Activated naive CD4-positive, alpha-beta T cell treated with anti-CD3 and anti-CD28 coated beads, Interleukin-2, amount 10 ng/mL, durations not matched to agents 7 days and 5 days (primary cell): ENCODE measurements at places on chromosomes 1 and 21.

DNA sequence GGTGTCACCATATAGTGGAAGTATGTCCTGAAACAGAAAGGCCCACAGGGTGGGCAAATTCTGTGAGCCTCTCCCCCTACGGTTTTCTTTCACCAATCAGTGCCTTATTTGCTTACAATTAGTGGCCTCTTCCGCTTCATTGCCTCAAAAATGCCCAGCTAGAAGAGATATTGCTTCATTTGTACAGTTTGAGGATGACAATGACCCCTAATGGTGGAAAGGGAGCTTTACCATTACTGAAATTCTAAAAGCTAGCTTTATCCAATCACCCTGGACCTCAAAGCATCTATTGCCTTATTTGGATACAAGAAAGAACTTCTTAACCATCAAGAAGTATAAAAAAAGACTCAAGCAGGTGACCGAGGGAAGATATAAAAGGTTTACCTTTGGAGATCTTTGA lies 49.6 kb downstream of the LRRC71 start:
- no peak for DNase-seq

DNA sequence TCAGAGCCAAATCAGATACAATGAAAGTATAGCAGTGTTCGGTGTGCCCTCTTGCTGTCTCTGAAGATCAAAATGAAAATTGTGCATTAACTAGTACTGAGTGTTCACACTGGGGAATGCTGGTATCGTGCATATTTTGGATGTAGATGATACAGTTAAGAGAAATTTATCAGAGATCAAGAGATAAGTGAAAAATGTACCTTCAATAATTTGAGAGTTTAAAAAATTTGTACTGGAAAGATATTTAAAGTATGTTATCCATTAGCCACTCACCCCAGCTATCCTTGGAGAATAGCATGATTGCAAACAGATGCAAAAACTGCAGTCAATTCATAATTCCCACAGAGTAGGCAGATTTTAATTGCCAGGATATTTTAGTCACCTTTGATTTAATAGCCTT lies 56.4 kb downstream of the GREM2 start:
- DNase-seq: no peak

- DNase-seq: no peak
These were observed 30.1 kb downstream of the RTCA start for GRCh38 chr1:100296140-100296539.

- no peak for DNase-seq
These were observed 550.6 kb downstream of the MATN1 start for GRCh38 chr1:30172757-30173156.

GRCh38 chr1:117389284-117389683 lies 22.0 kb downstream of the MAN1A2 start:
- no peak for DNase-seq

DNA sequence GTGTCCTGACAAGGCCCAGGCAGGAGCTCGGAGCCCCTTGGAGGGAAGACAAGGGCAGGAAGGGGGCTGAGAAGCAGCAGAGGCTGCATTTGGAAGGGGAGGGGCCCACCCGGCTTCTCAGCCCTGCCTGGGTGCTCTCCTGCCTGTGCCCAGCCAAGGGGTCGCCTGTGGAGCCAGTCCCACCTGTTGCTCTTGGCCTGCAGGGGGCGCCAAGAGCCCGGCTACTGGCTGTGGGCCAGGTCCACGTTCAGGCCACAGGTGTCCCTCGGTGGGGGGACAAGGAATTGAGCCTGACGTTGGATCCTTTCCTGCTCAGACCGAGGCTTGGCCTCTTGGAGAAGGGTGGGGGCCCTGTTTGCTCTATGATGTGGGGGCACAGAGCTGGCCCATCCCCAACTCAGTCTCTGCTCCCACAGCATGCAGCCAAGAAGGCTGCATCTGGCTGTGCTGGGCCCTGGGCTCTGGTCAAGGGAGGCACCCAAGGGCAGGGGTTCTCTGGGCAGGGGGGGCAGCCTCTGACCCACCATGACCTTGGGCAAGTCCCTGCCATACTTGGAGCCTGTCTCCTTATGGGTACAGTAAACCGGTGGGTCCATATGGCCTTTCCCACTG lies 10.9 kb downstream of the WNT4 start:
- DNase-seq: peak; percentile 65

GRCh38 chr1:153180556-153180955 lies 22.7 kb upstream of the LELP1 start:
- no peak for DNase-seq

DNA sequence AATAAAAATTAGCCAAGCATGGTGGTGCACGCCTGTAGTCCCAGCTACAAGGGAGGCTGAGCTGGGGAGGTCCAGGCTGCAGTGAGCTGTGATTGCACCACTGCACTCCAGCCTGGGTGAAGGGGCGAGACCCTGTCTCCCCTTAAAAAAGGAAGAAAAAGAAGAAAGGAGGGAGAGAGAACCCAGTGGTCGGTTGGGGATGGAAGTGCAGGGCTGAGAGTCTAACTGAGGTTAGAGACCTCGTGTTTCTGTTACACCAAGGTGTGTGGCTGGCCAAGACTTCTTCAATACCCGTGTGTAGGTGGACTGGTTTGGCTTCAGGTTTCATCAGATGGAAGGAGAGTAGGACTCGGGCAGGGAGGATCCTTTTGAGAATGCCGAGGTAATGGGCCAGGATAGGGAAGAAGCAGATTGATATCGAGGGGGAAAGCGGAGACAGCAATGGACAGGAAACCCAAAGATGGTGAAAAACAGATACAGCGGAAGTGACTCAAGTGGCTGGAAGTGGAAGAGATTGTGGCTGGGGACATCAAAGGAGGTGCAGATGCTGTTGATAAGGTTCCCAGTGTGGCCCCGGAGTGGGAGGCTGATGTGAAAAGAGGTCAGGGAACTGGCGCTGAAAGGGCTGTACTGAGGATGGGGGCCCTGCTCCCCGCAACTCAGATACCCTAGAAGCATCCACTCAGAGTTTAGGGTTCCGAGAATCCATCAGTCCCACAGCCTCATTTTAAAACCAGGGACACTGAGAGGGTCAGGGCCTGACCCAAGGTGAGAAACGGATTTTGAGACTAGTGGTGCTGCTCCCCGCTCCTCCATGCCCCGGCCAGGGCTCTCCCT lies 681 bp upstream of the UBXN10 start:
- DNase-seq: peak; percentile 82

DNA sequence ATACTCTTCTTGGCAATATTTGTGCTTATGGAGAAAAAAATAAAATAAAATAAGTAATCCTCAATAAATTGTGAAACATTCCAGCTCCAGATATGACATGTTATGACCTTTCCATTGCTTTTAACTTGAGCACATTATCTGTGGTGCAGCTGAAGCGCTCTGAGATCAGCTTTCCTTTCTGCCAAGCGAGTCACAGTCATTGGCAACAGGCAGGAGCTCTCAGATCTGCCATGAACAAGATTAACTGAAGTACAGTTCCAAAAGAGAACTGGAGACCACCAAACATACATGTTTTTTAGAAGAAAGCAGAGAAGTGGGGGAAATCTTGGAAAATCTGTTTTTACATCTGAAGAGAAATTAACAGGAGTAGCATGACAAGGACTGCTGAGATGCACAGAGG lies 89.2 kb upstream of the DSCAM start:
- no peak for DNase-seq

DNA sequence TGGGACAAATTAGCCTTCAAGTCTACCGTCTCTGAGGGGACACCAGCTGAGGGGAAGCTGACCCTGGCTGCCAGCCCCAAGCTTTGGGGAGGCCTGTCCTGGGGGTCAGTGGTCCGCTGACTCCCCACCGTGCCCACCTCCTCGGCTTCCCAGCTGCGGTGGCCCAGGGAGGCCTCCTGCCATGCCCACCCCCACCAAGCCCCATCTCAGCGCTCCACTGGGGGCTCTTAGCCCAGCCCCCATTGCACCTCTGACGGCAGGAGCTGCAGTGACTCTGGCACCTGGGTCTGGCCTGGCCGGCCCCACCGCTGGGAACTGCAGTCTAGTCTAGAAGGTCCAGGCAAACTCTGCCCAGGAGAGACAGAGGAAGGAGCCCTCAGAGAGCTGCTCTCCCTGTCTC lies 30.2 kb upstream of the SIM2 start:
- DNase-seq: no peak

DNA sequence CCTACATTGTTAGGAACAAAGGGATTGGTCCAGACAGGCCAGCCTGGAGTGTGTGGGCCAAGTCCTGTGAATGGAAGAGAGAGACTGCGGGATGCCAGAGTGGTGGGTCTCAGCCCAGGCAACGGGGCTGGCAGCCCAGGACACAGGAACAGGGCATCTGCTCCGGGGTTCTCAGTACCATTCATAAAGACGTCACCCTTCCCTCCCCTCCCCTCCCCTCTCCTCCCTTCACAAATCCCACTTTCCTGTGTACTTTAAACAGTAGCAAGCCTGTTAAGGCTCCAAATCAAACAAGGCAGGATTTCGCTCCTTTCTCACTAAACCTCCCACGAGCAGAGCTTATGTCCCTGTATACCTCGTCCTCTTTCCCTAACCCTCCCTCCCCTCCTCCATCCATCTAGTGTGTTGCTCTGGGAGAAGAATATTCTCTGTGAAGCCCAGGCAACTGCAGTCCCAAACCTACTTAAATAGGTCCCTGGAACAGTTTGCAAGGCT lies 4.2 kb upstream of the PLXNA2 start:
- no peak for DNase-seq

- DNase-seq: no peak
These were observed 105.8 kb downstream of the EDEM3 start for GRCh38 chr1:184648856-184649201.

DNA sequence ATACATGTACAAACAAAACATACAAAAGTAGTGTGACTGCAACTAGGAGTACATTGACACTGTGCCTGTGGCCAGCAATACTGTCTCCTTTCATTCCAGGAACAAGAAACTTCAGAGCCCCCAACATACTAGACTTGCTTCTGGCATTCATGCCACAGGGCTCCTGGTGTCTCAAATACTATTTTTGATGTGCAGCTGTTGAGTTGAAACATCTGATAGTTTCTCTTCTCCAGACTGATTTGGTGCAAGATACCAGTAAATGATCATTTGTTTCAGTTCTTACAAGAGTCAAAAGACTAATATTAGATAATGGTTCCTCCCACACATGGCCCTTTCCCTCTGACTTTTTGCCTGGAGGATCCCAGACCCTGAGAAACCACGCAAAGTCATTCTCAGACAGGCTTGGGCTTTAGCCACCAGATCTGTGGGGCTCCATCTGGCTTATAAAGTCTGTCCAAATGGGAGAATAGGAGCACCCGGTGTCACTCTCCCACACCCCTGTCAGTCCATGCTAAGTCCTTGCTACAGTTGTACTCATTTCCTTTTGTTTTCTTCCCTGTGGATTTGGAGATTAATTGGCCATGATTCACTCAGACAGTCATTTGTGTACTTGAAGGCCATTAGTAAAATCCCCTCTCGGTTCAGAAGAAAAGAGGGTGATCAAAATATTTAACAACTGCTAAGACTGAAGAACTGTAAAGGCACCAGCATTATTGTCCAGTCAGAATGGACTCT lies 163.5 kb upstream of the RUNX1 start:
- no peak for DNase-seq

DNA sequence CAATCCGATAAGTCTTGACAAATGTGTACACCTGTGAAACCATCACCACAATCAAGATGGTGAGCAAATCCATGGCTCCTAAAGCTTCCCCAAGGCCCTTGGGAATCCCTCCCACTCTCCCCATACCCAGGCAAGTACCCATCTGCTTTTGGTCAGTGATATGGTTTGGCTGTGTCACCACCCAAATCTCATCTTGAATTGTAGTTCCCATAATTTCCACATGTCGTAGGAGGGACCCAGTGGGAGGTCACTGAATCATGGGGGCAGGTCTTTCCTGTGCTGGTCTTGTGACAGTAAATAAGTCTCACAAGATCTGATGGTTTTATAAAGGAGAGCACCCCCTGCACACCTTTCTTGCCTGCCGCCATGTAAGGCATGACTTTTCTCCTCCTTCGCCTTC lies 14.6 kb upstream of the GUCA2B start:
- DNase-seq: no peak

- no peak for DNase-seq
These were observed 93.4 kb downstream of the SLC25A24 start for GRCh38 chr1:108106775-108107174.
